Activated B cell treated with CpG ODN at 0.5 μM for 24 hours (primary cell): ENCODE measurements at places on chromosomes 4 and X.

GRCh38 chrX:72280321-72280845 is 3.3 kb upstream of the RPS4X start:
- no peak for DNase-seq

DNA sequence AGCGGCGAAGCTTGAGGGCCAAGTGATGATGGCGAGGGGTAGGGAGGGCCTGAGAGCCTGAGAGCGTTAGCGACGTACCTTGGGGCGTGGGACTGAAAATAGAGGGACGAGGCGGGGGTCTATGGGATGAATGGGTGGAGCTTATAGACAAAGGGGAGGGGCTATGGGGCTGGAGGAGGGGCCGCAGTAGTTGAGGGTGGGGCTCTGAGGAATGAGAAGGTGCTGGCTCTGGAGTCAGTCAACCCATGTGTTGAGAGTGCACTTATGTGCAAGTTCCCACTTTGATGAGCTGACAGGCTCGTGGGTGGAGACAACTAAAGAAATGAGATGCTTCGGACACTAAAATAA is 488 bp downstream of the TBC1D25 start:
- no peak for DNase-seq

- no peak for DNase-seq
Observed at GRCh38 chr4:76589402-76589801, 154.4 kb downstream of the SHROOM3 start.

GRCh38 chrX:120223374-120223773 is 27.2 kb upstream of the ZBTB33 start:
- DNase-seq: no peak

- no peak for DNase-seq
Observed at GRCh38 chrX:112769034-112769433, 71.6 kb downstream of the AMOT start.

DNA sequence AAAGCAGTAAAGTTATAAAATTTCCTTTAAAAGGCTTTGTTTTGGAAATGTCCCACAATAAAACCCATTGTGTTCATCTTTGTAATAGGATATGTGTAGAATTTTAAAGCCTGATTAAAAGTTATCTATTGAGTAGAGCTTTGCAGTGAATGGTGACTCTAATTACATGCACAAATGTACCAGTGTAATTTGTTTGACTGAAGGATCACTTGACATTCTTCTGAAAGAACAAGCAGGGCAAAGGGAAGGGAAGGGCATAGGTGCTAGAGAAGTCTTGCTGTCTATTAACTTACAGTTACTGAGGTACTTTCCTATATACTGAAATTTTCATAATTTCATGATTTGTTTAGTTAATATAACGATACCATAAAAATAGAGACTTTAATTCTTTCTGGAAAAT is 70.8 kb downstream of the STIM2 start:
- no peak for DNase-seq

DNA sequence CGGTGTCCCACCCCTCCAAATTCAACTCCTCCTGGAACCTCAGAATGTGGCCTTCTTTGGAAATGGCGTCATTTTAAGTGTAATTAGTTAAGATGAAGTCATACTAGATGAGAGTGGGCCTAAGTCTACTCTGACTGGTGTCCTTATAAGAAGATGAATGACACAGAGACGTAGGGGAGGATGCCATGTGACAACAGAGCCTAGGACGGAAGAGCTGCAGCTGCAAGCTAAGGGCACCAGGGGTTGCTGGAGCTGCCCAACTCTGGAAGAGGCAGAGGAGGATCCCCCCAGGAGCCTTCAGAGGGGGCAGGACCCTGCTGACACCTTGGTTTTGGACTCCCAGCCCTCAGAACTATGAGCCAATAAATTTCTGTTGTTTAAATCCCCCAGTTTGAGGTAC is 115.1 kb downstream of the STK32B start:
- DNase-seq: no peak
